Fibroblast of lung (primary cell): ENCODE measurements at places on chromosomes 3 and 15.
A peak's percentile ranks its signal among the peaks of the same experiment; 100 is the strongest.

GRCh38 chr3:157671656-157672055, 168.4 kb upstream of the VEPH1 start:
- DNase-seq, result no peak

DNA sequence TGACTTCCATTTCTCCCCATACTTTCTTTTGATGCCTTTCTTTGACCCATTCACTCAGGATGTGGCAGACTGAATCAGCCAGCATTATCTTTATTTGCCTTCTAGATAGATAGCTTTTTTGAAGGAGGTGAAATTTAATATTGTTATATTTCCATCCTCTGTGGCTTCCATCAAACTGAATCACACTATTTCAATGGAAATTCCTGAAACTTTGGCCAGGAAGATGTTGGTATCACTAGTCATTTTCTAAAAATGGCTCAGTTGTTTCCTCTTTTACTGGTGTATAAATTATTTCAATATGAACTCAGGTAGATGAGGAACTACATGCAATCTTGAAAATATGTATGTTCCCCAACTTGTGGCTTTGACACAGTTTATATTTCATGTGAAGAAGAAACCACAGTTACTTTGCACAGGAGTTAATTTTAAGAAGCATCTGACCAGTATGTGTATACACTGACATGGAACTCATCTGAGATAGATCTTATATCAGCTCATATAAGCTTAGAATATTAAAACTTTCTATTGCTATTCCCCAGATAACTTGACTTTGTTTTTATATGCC, 248.3 kb downstream of the CGGBP1 start:
- DNase-seq, result no peak

DNA sequence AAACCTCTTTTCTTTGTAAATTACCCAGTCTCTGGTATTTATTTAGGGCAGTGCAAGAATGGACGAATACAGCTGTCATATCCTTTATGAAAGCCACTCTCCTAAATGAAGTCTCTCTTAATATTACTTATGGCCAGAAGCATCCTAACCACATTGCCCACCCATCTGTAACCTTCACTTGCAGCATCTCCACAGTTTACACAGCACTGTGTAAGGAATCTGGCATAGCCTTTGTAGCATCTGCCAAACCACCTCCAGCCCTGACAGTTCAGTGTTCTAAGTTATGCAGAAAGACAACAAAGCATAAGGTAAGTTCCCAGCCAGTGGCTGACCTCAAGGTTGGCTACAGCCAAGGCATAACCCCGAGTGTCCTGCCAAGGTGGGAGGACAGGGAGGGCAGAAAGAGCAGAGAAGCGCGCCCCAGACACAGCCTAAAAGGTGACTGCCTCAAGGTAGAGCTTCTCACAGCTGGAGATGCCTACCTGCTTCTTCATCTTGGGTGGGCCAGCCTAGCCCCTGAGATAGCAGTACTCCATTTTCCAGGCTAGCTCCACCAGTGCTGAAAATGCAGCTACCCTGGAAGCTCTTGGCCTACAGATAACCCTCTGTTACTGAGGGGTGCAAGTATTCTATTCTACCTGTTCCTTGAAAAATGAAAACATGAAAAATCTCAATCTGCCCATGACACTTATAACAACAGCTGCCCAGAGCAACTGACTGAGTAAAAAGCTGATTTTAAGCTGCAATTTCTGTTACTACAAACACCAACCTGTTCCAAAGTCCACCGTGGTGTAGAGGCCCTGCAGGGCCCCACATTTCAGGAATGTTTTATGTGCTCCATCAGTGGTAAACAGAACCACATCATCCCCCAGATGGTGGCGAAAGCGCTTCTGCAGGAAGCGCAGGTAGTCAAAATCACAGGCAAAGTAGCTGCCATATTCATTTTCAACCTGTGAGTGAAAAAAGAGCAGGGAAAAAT, 39.3 kb downstream of the GLB1 start:
- DNase-seq, result peak; percentile 51

- peak; percentile 64 for DNase-seq
Measured at GRCh38 chr3:99012051-99012450, 110.6 kb upstream of the DCBLD2 start.

DNA sequence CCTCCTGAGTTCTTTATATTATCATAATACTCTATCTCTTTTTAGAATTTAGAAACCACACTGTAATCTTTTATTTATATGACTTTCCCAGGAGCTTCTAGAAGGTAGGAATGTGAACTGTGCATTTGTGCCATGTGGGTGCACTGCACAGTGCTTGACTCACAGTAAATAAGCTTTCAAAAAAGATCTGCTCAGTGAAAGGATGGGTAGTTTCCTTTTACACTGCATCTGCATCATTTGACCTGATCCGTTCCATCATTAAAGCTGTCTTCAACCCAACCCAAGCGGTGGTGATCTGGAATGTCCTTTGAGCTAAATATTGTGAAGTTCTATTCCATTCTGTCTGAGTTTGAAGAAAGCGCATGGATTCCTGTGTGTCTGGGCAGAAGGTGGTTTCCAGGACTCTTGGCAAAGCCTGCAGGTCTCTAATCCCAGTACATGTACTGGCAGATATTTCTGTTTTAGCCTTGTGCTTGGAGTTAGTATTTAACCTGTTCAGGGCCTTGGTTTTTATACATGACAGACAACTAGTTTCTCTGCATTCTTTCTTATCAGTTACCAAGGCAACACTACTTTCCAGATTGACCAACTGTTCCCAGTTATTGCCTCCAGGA, 96.7 kb downstream of the DHX30 start:
- no peak for DNase-seq

DNA sequence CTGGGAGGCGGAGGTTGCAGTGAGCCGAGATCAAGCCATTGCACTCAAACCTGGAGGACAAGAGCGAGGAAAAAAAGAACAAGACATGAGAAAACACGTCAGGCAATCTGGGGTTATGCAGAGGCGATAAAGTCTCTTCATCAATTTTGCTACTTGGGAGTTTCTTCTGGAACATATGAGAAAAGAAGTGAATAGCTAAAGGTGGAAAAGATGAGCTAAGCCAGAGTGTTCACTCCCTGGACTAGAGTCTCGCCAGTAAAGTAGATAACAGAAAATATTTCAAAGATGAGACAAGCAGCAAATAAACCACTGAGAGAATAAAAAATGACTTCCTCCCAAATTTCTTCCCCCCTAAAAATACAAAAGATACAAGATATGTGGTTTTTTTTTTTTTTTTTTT, 188.4 kb upstream of the HES1 start:
- no peak for DNase-seq

DNA sequence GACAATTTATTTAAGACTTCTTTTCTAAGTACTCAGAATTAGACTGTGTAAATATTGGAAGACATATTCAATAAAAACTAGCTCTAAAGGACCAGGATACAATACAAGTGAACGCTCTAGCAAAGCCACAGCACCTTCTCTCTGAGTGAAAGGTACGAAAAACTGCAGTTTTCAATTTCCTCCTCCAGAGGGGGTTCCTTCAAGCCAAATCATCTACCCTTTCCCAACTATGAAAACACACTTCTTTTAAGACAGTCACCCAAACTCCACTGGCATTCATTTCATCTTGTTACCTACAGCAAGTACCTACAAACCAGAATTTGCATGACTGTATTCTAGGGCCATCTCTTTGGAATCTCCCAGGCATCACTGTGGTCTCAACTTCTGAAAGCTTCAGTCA, 165.8 kb downstream of the ERC2 start:
- DNase-seq, result no peak

DNA sequence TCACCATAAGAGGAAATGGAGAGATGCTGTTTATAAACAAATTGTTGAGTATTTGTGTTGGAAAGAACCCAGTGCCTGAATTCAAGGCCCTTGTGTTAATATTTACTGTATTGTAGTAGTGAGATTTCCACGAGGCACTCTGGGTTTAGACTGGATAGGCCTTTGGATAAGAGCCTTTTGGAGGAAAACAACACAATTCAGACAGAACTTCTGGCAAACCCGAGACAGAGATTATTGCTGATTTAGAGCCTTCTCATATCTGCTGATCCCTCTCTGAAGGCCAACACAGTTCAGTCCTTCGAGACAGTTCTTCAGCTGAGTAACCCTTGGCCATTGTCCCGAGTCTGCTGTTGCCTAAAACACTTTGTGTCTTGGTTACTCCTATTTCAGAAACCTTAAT, 55.7 kb downstream of the LMCD1 start:
- DNase-seq, result no peak

- DNase-seq, result no peak
Measured at GRCh38 chr3:105315815-105316214, 50.9 kb upstream of the ALCAM start.

- peak; percentile 27 for DNase-seq
Measured at GRCh38 chr3:187136936-187137335, 2.4 kb downstream of the RPL39L start.

DNA sequence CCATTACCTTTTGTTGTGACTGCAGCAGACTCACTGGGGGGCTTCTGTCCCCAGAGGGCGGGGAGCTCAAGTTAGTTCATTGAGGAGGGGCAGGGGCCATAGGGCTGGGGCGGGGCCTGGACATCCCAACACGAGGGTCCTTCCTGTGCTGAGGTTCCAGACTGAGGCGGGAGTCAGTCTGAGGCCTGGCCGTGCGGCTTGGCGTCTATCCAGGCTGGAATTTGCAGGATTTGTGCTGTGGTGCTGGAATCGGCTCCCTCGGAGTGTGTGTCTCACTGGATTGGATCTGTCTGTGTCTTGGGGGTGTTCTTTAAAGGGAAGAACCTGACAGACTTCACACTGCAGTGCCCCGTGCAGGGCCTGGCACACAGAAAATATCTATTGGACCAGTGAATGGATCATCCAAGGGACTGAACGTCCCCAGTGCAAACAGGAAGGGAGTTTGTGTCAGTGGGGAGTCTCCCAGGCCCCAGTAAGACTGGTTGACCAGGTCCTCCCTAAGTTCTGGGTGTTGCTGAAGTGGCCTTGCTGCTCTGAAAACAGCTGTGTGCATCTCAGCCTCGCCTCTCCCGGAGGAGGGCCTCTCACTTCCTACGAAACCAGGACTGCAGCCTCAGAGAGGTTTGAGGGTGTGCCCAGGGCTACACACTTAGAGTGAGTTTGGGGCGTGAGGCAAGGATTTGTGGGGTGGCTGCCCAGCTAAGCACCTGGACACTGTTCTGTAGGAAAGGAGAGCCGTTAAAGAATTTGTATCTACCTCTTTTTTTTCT, 26.1 kb downstream of the GOLGA6L2 start:
- peak; percentile 9 for DNase-seq

- DNase-seq, result peak; percentile 90
Measured at GRCh38 chr3:179713643-179714090, 60.8 kb downstream of the USP13 start.

DNA sequence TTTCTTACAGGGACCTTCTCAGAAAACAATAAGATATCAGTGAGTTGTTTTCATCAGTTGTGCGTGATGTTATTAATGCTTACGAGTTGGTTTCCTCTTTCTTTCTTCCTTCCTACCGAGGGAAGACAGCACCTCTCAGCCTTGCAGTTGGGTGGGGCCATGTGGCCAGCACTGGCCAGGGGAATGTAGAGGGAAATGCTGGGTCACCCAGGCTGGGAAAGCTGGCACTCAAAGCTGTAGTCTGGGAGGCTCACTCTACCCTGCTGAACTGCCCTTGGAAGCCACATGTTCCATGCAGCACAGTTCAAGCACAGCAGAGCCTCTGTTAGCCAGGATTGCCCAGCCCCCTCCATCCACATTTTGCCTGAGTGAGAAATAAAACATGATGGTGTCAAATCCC, 10.1 kb upstream of the CHCHD6 start:
- DNase-seq, result no peak

GRCh38 chr3:61570813-61571212, 9.4 kb downstream of the PTPRG start:
- DNase-seq, result no peak

- peak; percentile 90 for DNase-seq
Measured at GRCh38 chr3:194871143-194871863, 185.6 kb downstream of the FAM43A start.

GRCh38 chr3:151024339-151024738, 51.8 kb upstream of the CLRN1 start:
- no peak for DNase-seq

DNA sequence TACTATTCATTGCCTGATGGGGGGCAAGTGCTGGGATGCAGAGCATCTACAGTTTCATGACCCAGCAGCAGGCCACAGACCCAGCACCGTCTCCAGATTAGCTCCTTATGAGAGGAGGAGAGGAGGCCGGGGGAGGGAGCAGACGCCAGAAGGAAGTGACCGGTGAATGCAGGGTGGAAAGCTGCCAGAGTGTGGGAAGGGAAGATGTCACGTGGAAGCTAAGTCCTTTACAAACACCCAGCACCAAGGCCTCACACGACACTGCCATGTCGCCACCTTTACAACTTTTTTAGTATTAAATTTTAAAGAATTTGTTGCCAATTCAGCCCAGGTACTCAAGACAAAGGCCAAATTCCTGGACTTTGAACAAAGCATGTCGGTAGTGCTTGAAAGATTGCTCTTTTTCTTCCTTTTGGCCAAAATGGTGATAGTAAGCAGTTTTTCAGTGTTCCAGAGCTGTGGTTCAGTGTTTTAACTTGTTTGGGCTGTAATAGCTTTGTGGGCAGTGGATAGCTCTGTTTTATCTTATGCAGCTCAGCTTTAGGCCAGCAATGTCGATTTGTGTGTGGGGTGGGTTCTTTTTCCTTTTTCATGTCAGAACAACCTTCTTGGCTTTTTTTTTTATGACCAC, 58.2 kb downstream of the ZBTB38 start:
- DNase-seq, result peak; percentile 82

DNA sequence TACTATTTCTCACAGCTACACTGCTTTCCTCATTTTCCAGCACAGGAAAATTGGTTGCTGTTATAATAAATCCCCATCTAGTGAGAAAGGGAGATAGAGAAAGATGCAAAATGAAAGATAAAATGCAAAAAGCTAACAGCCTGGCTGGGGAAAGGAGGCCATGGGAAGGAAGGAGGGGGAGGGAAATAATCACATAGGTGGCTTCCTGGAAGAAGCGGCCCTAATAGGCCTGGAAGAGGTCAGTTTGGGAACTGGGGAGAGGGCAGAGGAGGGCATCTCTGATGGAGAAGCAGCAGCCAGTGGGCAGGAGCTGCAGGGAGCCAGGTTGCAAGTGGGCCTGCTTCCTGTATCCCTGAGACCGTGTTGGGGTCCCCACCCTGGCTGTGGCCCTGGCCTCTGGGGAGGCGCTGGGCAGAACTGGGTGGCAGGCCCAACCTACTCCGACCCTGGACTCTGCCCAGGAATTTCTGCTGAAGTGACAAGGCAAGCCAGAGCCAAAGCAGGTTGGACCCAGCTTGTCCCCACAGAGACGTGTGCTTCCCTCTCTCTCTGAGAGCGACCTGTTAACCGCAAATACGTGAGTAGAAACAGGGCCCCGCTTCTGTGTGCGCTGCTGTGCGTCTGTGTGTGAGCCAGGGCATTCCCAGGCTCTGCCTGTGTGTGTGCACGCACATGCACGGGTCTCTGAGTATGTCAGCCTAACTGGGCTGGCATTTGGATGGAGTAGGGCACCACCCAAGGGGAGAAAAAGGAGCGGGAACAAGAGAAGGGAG, 1.9 kb downstream of the SLC28A1 start:
- DNase-seq, result no peak

GRCh38 chr3:46660003-46660402, 33.5 kb downstream of the ALS2CL start:
- no peak for DNase-seq

DNA sequence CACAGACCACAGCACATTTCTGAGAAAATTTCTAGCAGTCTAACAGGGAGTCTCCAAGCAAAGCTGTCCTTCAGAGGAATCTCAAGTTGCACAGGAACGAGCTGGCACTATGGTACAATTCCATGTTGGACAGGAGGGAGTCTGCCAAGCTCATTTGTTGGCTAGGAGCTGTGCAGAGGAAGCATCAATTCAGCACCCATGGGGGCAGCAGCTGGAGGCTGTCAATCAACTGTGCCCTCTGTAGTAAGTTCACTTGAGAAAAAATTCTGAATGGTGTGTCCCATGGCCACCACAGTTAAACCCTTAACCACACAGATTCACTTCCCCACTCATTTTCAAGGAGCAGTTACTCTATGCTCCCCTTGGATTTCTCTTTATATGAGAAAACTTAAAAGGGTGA, 298.5 kb upstream of the PPP2R3A start:
- no peak for DNase-seq
